GM23248 (cell line): ENCODE measurements at places on chromosomes 2 and 18. TPM values are rescaled to one million over a fixed set of nuclear protein-coding genes. Genes with fewer than 3 reads are reported as not detected.

Gene EN1
- total RNA-seq: 7.0 and 9.1 TPM in 2 replicates

Gene C2orf80
- not detected in 2 replicates for total RNA-seq

GRCh38 chr2:167834707-167835106, 412.7 kb downstream of the STK39 start:
- no peaks in the 10 kb centered on the region for H3K4me1 ChIP-seq
- H3K36me3 ChIP-seq: no peaks in the 10 kb centered on the region
- DNase-seq: no peak
- H3K4me3 ChIP-seq: no peak overlapping the region

GRCh38 chr2:190891889-190892288, 11.3 kb downstream of the GLS start:
- H3K27me3 ChIP-seq: no peaks in the 10 kb centered on the region

DNA sequence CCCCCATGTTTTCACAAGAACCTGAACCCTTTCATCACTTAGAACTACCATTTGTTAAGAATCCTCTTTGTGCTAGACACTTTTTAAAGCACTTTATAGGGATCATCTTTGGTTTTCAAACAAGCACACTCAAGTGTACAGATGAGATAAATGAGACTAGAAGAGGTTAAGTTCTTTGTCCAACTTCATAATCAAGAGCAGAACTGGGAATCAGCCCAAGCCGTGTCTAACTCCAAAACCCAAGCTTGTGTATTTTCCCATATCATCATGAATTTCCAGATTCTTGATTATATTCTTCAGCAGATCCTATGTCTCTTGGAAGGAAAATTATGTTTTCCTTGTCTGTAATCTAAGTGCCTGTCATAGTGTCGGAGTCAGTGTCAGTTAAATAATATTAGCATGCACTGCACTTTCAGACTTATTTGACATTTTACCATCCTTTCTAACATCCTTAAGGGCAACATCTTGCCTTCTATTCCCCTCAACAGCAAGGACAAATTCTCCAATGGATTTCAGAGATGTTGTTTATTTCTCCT, 123.0 kb upstream of the SETBP1 start:
- H3K36me3 ChIP-seq: no peaks in the 10 kb centered on the region
- H3K27ac ChIP-seq: no peak overlapping the region
- 0 out of 2 replicates have a peak, but pooled peaks cover 3% of the 10 kb centered on the region for H3K27me3 ChIP-seq
- no peak overlapping the region for H3K4me3 ChIP-seq
- H3K4me1 ChIP-seq: no peaks in the 10 kb centered on the region; the same call in 1 of the 2 replicates

Gene FAM110C
- total RNA-seq: not detected in 2 replicates

GRCh38 chr2:103887625-103888024, 966.3 kb upstream of the POU3F3 start:
- no peaks in the 10 kb centered on the region for H3K4me1 ChIP-seq
- H3K36me3 ChIP-seq: no peaks in the 10 kb centered on the region
- no peak for DNase-seq
- H3K4me3 ChIP-seq: no peak overlapping the region

GRCh38 chr18:984004-984403, 79.3 kb downstream of the ADCYAP1 start:
- H3K4me1 ChIP-seq: peaks cover 3% of the 10 kb centered on the region; the same call in 1 of the 2 replicates
- DNase-seq: no peak
- H3K36me3 ChIP-seq: no peaks in the 10 kb centered on the region
- H3K27me3 ChIP-seq: no peaks in the 10 kb centered on the region
- no peak overlapping the region for H3K4me3 ChIP-seq
- no peak overlapping the region for H3K27ac ChIP-seq

GRCh38 chr2:233074106-233074505, 14.0 kb downstream of the INPP5D start:
- no peak overlapping the region for H3K4me3 ChIP-seq
- H3K36me3 ChIP-seq: no peaks in the 10 kb centered on the region
- no peak overlapping the region for H3K27ac ChIP-seq
- peaks cover 58% of the 10 kb centered on the region for H3K27me3 ChIP-seq

DNA sequence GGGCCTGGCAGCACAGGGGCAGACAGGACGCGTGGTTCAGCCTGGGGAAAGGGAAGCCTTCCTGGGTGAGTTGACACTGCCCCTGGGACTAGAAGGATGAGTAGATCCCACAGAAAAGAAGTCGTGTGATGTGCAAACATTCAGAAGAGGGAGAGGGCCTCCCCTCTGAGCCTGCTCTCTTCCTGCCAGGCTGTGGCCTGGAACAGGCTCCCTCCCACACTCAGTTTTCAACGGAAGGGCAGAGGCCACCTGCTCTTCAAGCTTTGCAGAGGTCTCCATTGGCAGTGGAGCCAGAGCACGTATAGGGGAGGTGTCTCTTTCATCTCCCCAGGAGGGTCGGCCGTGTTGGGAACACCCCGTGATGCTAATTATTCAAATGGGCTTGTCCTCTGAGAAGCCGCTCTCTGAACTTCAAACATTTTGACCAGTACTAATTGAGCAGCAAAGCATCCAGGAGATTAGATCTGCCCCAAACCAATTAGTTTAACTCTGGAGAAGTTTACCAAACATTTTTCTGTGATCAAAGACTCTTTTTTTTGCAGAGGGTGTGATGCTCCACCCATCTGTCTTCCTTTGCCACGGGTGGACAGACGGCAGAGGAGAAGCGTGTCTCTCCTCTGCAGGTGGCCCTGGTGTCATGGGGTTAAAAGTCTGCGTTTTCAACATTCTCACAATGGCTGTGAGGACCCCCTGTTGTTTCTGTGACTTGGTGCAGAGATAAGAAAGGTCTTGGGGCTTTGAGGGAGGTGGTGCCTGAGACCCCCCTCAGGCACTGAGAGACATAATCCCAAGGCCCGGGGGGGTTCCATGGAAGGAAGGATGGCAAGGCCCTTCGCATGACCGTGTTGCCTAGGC, 29.5 kb upstream of the ODC1 start:
- no peak overlapping the region for H3K27ac ChIP-seq
- no peaks in the 10 kb centered on the region for H3K4me1 ChIP-seq

GRCh38 chr18:2568129-2568528, 3.2 kb downstream of the METTL4 start:
- no peak for DNase-seq
- H3K27ac ChIP-seq: no peak overlapping the region
- no peak overlapping the region for H3K4me3 ChIP-seq

GRCh38 chr2:205462681-205463345, 219.5 kb upstream of the NRP2 start:
- H3K27me3 ChIP-seq: no peaks in the 10 kb centered on the region
- peaks cover 16% of the 10 kb centered on the region for H3K4me1 ChIP-seq
